ENCODE measurements at places on chromosomes 2 and 18. TPM values are rescaled to one million over a fixed set of nuclear protein-coding genes. Genes with fewer than 3 reads are reported as not detected.

SIX3 gene
- not detected for total RNA-seq

DOK6 gene
- total RNA-seq: not detected

REEP1 gene
- total RNA-seq: 0.36 TPM

CFAP65 gene
- total RNA-seq: not detected

GRCh38 chr2:18001671-18002070 lies 123.2 kb downstream of the KCNS3 start:
- no peak for DNase-seq
- no peaks in the 10 kb centered on the region for H3K4me1 ChIP-seq
- H3K27me3 ChIP-seq: no peaks in the 10 kb centered on the region
- no peaks in the 10 kb centered on the region for H3K36me3 ChIP-seq

DNA sequence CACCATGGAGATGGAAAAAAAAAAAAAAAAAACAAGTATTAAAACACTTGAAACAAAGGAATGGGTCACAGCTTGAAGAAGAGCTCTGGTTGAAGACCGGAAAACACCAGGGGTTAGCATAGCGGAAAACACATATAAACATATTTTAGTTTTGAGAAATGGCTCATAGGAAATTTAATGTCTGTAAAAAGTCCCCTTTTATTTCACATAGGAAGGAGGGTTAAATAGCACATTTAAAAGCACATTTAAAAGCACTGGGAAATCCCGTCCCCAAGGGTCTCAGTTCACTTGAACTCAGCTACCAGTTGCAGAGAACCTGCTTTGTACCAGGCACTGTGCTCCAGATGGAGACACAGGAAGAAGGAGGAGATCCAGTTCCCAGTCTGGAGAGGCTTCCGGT lies 65.5 kb downstream of the KCNE4 start:
- H3K27me3 ChIP-seq: no peaks in the 10 kb centered on the region
- H3K27ac ChIP-seq: no peak overlapping the region
- H3K4me1 ChIP-seq: no peaks in the 10 kb centered on the region

DNA sequence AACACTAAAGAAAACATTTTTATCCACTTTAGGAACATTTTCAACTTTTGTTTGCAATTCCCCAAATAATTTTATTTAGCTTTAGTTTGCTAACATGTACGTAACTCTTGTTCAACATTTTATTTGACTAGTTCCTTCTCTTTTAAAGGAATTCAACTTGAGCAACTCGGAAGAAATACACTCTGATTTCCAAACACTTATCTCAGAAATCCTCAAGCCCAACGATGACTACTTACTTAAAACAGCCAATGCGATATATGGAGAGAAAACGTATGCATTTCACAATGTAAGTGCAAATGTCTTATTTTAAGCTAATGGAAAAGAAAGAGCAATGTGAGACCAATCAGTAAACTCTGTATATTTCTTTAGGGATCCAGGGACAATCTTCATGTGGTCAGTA lies 10.1 kb downstream of the SERPINB10 start:
- DNase-seq: no peak
- no peak overlapping the region for H3K4me3 ChIP-seq
- H3K27me3 ChIP-seq: peaks cover 4% of the 10 kb centered on the region

- DNase-seq: no peak
- peaks cover 10% of the 10 kb centered on the region for H3K4me1 ChIP-seq
- H3K36me3 ChIP-seq: no peaks in the 10 kb centered on the region
- H3K27ac ChIP-seq: no peak overlapping the region
Observed at GRCh38 chr18:46199515-46200147, 95.4 kb downstream of the HAUS1 start.

DNA sequence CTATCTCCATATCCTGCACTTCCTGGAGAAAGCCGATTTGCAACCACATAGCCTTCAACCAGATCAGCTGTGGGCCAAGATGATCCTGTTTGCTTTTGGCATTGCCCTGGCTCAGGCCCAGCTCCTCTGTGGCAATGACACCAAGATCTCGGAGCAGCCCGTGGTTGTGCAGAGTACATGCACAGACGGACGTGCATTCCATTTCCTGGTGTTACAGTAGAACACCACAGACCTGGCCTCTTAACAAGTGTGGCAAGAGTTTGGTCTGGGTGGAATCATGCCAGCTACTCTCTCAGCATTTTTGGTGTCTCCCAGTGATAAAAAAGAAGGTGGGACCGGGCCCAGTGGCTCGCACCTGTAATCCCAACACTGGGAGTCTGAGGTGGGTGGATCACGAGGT lies 20.0 kb downstream of the MALT1 start:
- peaks cover 34% of the 10 kb centered on the region for H3K4me1 ChIP-seq
- no peak for DNase-seq
- H3K27ac ChIP-seq: peak overlapping the region; percentile 16
- H3K4me3 ChIP-seq: no peak overlapping the region

GRCh38 chr18:76875390-76876325 lies 53.3 kb downstream of the ZNF236 start:
- no peaks in the 10 kb centered on the region for H3K4me1 ChIP-seq
- H3K36me3 ChIP-seq: peaks cover 10% of the 10 kb centered on the region
- no peaks in the 10 kb centered on the region for H3K27me3 ChIP-seq
- peak; percentile 28 for DNase-seq

DNA sequence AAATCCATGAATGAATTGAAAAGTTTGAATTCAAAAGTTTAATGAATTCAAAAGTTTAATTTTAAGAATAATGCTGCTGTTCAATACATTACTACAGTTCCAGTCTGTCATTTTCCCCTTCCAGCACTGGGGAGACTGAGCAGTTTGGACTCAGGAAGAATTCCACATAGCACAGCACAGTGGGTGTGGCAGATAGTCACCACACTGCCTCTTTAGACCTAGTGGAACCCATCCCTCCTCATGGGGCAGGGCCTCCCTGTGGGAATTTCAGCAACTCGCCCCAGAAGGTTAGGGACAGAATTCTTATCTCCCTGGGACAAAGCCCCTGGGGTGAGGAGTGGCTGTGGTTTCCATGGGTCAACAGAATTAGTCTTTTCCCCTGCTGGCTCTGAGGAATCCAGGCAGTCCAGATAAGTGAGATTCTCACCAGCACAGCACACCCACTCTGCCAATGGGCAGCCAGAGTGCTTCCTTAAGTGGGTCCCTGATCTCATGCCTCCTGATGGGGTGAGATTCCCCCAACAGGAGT lies 442.0 kb upstream of the SYT4 start:
- H3K27me3 ChIP-seq: no peaks in the 10 kb centered on the region
- no peak overlapping the region for H3K27ac ChIP-seq
- no peaks in the 10 kb centered on the region for H3K36me3 ChIP-seq
- DNase-seq: no peak
- H3K4me1 ChIP-seq: no peaks in the 10 kb centered on the region

- no peaks in the 10 kb centered on the region for H3K27me3 ChIP-seq
- no peak overlapping the region for H3K27ac ChIP-seq
- no peak for DNase-seq
- H3K4me3 ChIP-seq: no peak overlapping the region
Observed at GRCh38 chr2:74856004-74856578, 22.2 kb downstream of the HK2 start.

- no peak overlapping the region for H3K4me3 ChIP-seq
- no peaks in the 10 kb centered on the region for H3K4me1 ChIP-seq
- no peaks in the 10 kb centered on the region for H3K36me3 ChIP-seq
- DNase-seq: no peak
Observed at GRCh38 chr2:38323623-38324022, 53.5 kb downstream of the ATL2 start.

- no peak overlapping the region for H3K27ac ChIP-seq
- no peaks in the 10 kb centered on the region for H3K27me3 ChIP-seq
- no peaks in the 10 kb centered on the region for H3K4me1 ChIP-seq
- no peak overlapping the region for H3K4me3 ChIP-seq
- H3K36me3 ChIP-seq: peaks cover 4% of the 10 kb centered on the region
- no peak for DNase-seq
Observed at GRCh38 chr2:165891943-165892342, 61.6 kb downstream of the TTC21B start.

DNA sequence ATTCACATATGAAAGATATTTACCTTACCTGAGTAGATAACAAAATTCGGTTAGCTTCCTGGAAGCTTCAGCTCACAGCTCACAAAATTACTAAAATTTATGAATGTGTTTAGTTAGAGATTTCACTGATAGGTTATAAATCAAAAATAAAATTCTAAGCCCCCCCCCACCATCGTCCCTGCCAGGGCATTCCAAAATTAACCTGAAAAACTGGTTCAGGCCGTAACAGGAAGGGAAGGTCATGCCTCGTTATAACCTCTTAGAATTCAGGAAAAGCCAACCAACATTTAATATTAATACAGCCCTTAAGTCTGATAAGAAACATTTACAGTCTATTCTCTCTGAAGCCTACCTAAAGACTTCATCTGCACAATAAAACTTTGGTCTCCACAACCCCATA lies 48.9 kb downstream of the COX7A2L start:
- no peak overlapping the region for H3K4me3 ChIP-seq
- H3K36me3 ChIP-seq: peaks cover 6% of the 10 kb centered on the region
- no peak overlapping the region for H3K27ac ChIP-seq
- no peaks in the 10 kb centered on the region for H3K27me3 ChIP-seq

GRCh38 chr2:122251566-122251965 lies 496.1 kb downstream of the TSN start:
- no peaks in the 10 kb centered on the region for H3K27me3 ChIP-seq
- H3K27ac ChIP-seq: no peak overlapping the region
- no peak for DNase-seq
- no peak overlapping the region for H3K4me3 ChIP-seq
- no peaks in the 10 kb centered on the region for H3K36me3 ChIP-seq
- no peaks in the 10 kb centered on the region for H3K4me1 ChIP-seq

All from naive thymus-derived CD4-positive, alpha-beta T cell (primary cell).